Activated naive CD4-positive, alpha-beta T cell (primary cell): ENCODE measurements at places on chromosomes 3 and 15.

- no peak for DNase-seq
Measured at GRCh38 chr3:60953351-60953750, 297.9 kb downstream of the FHIT start.

GRCh38 chr15:43169888-43170287 lies 15.3 kb upstream of the CCNDBP1 start:
- no peak for DNase-seq

DNA sequence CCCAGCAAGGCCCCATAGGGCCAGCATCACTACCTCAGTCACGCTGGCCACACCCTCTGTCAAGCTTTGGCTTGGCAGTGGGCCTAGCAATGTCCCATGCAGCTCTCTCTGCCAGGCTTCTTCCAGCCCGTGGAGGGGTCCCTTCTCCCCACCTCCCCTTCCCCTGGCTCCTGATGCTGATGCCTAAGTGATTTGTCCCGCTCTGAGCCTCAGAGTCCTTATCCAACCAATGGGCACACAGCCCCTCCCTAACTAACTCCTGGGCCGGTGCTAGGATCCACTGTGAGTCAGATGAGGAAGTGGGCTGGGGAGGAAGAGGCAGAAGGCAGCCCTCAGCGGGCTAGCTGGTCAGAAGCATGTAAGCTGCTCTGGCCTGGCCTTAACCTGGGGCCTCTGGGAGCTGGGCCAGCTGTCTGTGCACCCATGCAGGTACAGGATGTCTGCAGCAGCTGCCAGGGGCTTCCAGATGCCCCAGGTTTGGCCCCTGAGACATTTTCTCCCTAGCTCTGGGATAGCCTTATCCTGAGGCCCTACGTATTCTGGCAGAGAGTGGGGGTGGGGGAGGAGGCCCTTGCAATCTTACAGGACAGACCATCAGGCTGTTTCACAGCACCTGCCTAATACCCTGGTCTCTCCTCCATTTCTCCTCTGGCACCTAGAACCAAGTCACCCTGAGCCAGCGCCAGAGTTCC lies 740 bp upstream of the ZBTB47 start:
- no peak for DNase-seq

- no peak for DNase-seq
Measured at GRCh38 chr3:195260280-195260905, 10.6 kb downstream of the XXYLT1 start.

GRCh38 chr15:33460166-33460805 lies 149.5 kb downstream of the RYR3 start:
- no peak for DNase-seq

DNA sequence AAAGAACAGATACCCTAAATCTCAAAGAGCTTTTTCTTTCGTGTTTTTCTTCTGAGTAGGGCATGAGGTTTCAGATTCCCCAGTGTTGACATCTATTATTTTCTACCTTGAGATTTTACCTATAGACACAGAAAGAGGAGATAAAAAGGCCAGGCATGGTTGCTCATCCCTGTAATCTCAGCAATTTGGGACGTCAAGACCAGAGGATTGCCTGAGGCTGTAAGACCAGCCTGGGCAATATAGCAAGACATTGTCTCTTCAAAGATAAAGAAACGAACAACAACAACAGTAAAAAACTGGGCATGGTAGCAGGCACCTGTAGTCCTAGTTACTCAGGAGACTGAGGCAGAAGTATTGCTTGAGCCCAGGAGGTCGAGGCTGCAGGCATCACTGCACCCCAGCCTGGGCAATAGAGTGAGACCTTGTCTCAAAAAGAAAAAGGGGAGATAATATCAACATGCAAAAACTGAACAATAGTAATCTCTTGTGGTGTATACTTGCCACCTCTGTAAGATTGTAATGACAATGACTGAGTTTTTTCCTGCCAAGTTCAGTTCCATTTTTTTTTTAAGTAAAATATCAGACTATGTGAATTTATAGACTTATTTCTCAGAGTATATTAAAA lies 71.3 kb downstream of the MBNL1 start:
- no peak for DNase-seq
